ENCODE measurements at places on chromosomes 2 and 18.

GRCh38 chr2:237473878-237474441 lies 13.1 kb upstream of the MLPH start:
- no peak for DNase-seq

DNA sequence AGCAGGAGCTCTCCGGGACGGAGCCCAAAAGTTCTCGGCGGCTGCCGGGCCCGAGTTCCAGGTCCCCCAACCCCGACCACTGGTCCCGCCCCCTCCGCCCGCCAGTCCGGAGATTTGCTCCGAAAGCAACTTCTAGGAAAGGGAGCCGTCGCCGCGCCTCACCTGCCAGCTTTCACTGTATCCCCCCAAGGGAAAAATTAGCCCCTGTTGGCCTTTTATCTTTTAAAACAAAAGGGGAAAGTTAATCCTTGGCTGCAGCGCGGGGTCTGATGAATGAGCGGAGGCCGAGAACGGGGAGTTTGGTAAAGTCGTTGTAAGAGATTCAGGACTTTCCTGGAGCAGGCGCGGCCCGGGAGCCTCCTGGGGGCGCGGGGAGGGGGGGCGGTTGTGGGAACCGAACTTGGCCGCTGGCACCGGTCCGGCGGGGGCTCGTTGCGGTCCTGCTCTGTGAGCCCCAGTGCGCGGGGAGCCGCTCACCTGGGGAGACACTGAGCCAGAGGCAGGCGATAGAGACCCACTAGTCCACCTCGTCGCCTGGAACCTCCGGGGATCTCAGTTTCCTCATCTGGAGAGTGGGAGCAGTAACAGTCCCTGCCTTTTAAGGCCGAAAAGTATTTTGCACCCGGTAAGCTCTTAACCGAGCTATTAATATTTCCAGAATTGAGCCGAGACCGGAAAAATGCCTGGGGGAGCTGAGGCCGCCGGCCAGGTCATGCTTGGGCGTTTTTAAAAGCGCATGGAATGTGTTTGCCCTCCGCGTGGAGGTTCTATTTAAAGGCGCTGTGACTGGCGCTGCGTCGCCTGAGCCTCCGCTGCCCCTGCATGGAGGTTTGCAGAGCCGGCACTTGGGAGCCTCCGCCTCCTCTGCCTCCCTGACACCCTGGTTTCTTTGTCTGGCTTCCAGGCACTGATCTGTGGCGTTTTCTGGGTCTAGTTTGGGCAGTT lies 1.1 kb downstream of the EFHD1 start:
- no peak for DNase-seq

DNA sequence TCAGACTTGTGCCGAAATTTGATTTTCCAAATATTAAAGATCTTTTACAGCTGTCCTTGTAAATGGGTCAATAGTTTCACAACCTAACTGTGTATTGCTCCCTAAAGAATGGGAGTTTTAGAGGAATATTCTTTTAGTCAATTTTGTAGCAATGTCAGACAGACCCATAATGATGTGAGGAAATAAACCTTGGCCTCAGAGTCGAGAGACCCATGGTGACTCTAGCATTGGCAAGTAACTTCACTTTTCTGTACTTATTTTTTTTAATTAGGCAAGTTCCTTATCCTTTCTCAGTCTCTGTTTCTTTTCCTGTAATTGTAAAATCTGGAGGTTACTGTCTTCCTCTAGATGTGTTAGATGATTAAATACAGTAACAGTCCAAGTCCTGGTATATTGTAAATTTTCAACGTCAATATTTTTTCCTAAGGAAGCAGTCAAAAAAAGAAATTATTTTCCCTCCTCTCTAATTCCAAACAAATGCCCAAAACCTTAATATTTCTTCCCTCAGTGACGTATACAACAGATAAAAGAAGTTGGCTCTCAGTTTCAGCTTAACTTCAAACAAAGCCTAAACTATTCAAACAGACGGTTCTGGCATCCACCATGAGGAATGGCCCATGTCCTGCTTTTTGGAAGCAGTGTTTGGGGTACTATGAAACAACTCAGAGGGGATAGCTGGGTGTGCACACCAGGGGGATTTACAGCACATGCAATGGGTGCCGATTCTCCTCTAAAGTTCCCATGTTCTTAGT lies 466.7 kb downstream of the TNS1 start:
- no peak for DNase-seq

- DNase-seq: no peak
Measured at GRCh38 chr2:43293744-43294695, 67.6 kb upstream of the ZFP36L2 start.

DNA sequence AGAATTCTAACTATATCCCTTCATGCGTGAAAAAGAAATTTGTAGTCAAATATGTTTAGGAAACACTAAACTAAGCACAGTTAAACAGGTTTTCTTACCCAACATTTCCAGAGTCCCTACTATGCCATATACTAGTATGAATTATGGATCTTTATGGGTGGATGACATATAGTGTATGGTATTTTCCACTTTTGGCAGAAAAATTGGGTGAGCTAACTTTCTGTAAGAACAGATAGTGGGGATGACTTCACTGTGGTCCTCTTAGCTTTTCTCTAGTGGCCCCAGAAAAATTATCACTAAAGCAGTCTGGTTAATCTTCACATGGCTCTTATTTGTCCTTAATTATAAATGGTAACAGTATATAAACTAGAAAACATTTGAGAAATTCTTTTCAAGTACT lies 240.0 kb upstream of the GULP1 start:
- no peak for DNase-seq

GRCh38 chr2:108193251-108193650 lies 46.5 kb upstream of the SULT1C3 start:
- DNase-seq: no peak

- DNase-seq: peak; percentile 63
Measured at GRCh38 chr2:128318776-128319464, at the start of gene HS6ST1. Gene HS6ST1, minus strand, starts transcription at chr2:128318868. Its CDS starts 305 bp downstream, at chr2:128318563.

DNA sequence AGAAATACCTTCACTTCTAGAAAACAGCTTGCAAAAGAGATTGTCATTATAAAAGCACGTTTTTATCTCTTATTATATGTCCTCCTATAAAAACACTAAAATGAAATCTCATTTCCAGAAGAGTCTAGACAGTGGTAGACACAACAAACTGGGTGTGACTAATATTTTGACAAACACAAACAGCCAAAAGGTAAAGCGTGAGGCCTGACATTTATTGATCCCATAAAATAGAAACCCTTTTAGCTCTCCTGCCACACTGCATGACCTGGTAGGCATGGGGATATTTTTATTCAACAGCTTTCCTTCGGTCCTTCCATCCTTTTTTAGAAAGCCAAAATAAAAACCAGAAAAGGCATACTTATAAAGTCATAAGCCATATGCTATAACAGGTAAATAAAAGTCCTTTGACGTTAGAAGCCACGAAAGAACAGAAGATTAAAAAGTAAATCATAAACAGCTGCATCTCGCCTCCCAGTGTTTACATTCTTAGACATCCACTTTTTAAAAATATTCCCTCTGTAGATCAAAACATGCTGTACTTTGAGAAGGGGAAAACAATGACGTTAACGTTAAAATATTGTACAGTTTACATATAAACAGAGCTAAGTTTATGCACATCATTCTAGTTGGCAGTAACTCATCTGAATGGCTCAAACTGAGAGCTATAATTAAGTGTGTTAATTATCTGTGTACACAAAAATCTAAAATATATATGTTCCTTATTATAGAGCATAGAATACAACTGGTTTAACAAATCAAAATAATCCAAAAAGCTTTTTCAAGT lies 44.6 kb downstream of the IRS1 start:
- no peak for DNase-seq

GRCh38 chr2:71933467-71934319 lies 214.0 kb downstream of the CYP26B1 start:
- DNase-seq: no peak

GRCh38 chr2:69615078-69615625 lies 28.4 kb downstream of the AAK1 start:
- DNase-seq: no peak

DNA sequence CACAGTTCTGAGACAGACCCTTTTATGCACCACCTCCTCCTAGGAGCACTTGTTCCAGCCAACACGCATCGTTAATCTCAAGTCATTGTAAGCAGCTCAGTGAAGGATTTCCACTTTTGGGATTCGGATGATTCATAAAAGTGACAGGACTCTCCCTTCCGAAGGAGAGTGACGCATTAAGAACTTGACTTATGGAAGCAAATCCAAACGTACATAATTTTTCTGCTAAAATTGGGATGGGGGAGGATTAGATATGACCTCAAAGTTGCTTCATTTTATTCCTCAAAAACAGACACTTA lies 165.7 kb downstream of the TWIST2 start:
- no peak for DNase-seq

GRCh38 chr2:237298151-237299118 lies 115.5 kb downstream of the COL6A3 start:
- DNase-seq: no peak

DNA sequence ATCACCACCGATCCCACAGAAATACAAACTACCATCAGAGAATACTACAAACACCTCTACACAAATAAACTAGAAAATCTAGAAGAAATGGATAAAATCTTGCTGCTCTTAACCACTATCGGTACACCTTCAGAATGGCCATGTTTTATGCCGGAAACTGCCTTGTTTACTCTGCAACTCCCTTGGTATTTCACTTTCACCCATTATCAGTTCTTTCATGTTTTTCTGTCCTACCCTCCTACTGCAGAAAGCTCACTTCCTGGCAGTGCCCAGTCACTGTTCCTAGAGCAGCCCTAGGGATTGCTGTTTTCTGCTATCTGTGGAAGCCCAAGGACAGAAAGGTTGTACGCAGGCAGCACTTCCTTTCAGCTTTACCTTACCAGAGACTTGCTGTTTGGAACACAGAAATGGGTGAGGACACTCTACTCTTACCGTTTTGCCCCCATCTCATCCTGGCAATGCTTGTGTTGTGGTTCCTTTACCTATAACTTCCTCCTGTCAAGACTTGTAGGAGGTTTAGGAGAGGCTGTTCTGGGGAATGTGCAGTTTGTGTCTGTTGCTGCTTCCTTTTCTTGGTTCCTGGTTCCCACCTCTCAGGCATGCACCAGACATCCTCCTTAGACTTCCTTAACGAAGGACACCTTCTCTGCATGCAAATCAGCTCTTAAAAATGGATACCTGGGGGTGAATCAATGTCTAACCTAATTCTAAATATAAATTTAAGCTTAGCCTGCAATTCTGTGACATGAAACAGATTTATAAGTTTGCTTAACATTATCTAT lies 394.4 kb downstream of the SPAG16 start:
- DNase-seq: no peak

GRCh38 chr2:219570194-219570923 lies 980 bp downstream of the OBSL1 start:
- no peak for DNase-seq

DNA sequence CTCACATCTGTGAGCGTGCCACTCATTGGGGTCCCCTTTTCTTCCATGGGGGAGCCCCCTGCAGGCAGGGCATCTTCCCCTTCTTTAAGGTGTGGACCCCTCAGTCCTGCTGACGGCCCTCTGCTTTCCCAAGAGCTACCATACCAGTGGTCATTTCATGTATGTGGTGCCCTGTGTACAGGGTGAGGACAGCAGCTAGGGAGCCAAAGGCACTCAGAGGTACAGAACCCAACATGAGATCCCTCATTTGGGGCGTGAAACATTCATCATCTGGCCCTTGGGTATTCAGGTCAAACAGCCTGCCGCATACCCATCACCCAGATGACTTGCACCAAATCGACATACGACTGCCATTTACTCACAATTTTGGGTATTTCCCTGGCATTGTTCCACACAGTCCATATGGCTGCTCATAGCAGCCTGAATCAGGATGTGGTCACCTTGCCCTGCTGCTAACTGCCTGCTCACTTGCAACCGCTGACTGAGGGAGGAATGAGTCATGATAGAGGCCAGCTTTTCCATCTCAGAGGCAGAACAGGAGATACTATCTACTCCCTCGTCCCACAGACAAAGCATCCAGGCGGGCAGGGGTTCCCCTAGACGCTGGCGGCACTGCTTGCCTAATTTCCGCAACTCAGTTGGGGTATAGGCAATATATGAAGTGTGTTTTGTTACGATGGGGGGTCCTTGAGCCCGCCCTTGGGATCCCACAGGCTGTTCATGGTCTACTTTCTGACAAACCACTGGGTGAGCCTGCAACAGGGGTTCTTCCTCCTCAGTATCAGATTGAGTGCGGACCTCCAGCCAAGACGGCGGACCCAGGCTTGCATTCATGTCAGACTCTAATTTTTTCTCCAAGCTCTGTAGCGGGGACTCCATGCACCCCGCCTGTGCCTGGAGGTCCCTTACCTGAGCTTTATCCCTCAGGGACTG lies 228.6 kb downstream of the SATB2 start:
- no peak for DNase-seq

DNA sequence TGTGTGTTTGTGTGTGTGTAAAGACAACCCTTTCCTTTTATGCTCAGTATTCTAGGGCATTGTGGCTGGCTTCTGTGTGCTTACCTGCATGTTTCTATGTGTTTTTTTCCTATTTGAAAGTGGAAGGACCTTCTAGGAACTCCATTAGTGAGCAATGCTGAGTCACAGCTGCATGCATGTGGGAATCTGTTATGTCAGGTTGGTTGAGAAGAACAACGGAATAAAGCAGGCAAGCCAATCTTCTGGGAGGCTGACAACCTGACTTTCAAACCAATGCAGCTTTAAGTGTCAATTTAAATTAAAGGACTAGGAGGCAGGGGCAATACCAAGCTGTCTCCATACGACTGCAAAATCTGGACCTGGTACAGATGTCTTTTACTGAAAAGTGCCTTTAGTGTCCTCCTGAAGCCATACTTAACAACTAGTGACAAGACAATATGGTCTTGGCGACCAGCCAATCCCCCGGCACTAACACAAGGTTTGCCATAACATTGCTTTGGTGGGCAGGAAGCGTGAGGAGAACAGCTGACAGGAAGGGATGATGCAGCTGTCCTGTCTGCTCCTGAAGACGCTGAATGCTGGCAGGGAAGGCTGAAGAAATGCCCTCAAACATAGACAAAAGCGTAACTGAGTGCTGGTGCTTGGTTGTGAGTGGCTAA lies 514.7 kb upstream of the CDH7 start:
- DNase-seq: no peak

DNA sequence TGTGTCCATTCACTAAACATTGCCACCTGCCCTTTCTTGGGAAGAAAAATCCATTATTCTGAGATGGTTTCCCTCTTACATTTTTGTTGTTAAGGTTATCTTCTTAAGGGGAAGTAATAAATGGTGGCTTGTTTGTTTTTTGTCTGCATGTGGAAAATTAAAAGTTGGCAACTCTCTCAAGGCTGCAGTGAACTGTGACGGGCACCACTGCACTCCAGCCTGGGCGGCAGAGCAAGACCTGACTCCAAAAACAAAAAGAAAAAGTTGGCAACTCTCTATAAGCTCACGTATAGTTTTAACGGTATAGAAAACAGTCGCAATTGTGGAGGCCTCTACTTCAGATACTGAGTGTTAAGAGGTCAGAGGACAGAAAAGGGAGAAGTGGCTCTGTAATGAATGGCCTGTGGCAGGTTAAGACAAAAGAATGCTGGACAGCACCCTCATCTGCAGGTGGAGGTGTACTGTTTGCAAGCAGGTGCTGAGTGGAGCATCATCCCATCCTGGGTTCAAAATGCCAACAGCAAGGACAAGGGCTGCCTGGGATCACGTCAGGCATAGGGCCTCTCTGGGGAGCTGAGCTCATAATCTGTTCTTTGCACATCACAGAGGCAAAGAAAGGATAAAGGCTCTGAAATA lies 16.7 kb downstream of the L3MBTL4 start:
- DNase-seq: no peak

- no peak for DNase-seq
Measured at GRCh38 chr2:68031043-68031442, 31.8 kb downstream of the C1D start.

GRCh38 chr2:158973116-158973956 lies 4.9 kb downstream of the TANC1 start:
- DNase-seq: no peak
